AG08396 (cell line): ENCODE measurements at places on chromosomes 13 and 19.
A peak's percentile ranks its signal among the peaks of the same experiment; 100 is the strongest.

- peak; percentile 87 for DNase-seq
These were observed 3.5 kb downstream of the RASA3 start for GRCh38 chr13:114128624-114129522.

DNA sequence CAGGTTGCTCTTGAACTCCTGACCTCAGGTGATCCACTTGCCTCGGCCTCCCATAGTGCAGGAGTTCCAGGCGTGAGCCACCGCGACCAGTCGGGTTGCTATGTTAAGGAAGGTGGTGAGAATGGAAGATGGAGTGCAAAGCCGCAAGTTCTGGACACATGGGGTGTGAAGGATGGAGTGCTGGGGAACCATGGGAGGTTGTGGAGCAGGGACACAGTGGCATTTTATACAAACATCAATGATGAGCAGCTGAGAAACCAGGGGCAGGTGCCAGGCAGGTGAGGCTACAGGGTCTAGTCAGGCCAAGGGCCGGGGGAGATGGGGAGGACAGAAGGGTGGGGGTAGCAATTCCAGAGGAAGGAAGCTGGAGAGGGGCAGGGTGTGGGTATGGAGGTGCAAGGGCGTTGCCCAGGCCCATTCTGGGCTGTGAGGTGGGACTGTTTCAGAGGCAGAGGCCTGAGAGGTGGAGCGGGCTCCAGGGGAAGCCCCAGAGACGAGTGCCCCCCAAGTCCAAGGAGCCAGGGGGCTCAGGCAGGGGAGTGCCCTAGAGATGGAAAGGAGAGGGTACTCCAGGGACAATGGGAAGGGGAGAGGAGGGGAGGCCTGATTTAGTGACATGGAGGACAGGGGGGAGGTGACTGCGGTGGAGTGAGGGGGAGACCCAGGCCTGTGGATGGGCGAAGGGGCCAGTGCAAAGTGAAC, 1.9 kb upstream of the RAX2 start:
- no peak for DNase-seq

GRCh38 chr13:99176309-99177276, 24.1 kb upstream of the UBAC2 start:
- DNase-seq, result peak; percentile 69

DNA sequence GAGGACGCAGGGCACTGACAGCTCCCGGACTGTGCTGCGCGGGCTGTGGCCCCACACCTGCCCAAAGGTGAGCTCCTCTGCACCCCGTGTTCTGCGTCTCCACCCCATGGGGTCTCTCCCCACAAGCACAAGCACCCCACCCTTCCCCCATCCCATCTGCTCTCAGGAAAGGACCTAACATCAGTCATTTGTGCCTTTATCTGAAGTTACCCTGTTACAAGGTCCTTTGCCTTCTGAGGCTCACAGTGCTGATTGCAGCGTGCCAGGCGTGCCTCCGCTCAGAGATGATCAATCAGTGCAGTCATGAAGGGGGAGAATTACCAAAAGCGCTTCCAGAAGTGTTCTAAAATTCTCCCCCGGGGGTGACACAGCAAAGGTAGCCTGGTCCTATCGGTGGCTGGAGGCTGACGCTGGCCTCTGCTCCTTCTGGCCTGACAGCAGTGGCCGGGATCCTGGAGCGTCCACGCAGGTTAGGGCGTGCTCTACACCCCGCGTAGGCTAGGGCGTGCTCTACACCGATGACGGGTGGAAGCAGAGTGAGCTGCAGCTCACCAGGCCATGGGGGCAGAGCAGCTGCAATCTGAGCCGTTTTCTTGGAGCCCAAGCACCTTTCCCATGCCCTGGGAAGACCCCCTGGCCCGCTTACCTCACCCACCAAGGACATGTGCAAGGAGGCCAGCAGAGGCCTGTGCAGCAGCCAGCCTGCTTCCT, 84.7 kb upstream of the TM9SF2 start:
- no peak for DNase-seq

GRCh38 chr19:40054632-40055031, 1.4 kb downstream of the ZNF780B start:
- no peak for DNase-seq

- DNase-seq, result peak; percentile 50
These were observed 46.8 kb downstream of the COG3 start for GRCh38 chr13:45511310-45512097.

GRCh38 chr19:13952931-13953531, 722 bp downstream of the DCAF15 start:
- DNase-seq, result peak; percentile 90

GRCh38 chr13:105972306-105972721, 563.1 kb downstream of the EFNB2 start:
- no peak for DNase-seq

- DNase-seq, result no peak
These were observed 393.7 kb downstream of the NDFIP2 start for GRCh38 chr13:79874396-79875360.
